AG08396 (cell line): ENCODE measurements at places on chromosomes 7 and 10.

GRCh38 chr7:93117327-93117726, 452 bp downstream of the SAMD9 start:
- no peak for DNase-seq

- no peak for DNase-seq
Measured at GRCh38 chr10:98418665-98419468, 3.9 kb upstream of the PYROXD2 start.

- DNase-seq: no peak
Measured at GRCh38 chr7:49817279-49817678, 43.8 kb downstream of the VWC2 start.

DNA sequence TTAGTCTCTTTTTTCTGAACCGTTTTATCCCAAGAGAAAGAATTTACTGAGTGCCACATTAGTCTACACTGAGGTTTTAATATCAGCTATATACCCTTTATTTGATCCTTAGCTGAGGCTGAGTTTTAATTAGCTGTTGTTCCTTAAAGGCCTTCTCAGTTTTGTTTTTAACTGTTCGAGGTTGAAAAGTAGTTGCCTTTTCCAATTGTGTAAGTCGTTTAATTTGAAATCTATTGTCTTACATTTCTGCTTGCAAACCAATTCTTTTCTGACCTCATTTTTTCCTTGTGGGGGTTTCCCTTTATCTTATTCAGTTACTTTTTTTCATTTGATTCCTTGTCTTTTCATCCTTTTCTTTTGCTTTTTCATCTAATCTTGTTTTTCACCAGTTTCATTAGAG, 30.8 kb downstream of the UMAD1 start:
- no peak for DNase-seq

GRCh38 chr7:156166692-156167416, 354.6 kb upstream of the SHH start:
- DNase-seq: no peak

- no peak for DNase-seq
Measured at GRCh38 chr10:87761892-87762291, 56.1 kb downstream of the ATAD1 start.

- DNase-seq: no peak
Measured at GRCh38 chr7:94912085-94912484, 4.7 kb downstream of the PPP1R9A start.

DNA sequence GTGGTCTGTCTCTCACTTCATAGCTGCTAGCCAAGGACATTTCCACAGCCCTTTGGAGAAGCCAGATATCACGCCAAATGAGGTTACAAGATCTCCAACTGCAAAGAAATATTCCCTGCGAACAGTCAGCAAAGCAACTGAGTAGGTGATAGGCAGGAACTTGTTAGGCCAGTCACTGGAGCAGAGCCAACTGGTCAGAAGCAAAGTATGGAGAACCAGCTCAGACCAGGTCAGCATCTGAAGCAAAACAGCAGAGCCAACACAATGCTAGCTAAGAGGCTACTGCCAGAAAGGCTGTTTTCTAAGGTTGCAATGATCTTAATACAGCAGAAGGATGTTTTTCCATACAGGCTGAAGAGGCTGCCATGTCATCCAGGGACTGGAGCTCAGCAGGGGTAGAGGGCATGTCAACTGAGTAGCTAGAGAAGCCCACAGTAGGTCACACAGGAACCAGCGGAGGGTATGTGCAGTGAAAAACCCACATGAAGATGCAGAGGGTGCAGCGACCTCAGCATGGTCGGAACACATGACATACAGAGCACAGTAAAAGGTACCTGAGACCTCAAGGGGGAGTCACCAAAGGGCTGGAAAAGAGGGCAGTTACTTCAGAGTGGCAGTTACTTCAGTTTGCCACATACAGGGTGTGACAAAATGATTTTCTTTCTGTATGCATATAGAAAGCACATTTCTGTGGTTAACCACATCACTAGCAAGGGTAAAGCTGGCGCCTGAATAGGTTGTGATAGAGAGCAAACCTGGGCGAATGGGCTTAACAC, 8.9 kb downstream of the SEC31B start:
- no peak for DNase-seq

DNA sequence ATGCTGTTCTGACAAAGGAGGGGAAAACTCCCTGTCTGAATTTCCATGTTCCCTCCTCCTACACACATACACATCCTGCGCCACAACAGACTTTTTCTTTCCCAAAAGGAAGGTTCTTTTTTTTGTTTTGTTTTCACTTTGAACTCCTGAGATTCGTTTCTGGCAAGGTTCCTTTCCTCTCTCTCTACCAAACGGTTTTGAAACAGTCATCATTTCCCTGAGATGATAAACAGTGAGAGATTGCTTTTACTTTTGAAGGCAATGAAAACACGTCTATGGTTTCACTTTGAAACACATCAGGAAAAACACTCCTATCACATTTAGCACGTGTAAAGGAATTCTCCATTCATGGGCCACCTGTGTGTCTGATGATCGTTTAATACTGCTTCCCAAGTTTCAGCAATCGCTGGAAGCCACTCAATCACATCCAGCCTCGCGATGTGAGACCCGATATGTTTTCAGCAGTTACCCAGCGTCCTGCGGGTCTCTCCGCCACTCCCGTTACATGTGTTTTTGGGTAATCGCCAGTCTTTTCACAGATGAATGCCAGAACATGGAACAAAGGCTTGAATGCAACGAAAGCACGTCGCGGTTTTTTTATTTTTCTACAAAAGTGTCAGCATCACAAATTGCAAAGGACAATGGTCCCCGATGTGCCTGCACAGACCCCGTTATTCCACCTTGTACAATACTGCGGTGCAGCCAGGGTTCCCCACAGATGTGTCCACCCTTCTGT, 62.8 kb upstream of the CUX1 start:
- DNase-seq: peak; percentile 59

- DNase-seq: peak; percentile 69
Measured at GRCh38 chr10:78952686-78953085, 116.1 kb upstream of the ZMIZ1 start.

DNA sequence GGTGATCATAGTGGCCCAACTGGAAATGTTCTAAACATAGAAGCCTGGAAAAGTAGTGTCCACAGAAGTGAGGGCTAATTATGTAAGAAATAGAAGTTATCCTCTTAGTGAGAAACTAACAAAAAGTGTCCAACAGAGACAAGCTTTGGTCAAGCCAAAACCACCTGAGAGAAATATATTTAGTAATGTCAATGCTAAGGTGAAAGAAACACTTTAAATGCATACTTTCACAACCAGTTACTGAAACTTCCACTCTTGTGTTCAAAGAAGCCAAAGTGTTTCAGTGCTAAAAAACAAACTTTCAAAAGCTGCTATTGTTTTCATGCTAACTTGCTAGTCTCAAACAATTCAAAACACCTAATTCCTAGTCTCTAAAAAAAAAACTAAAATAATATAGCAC, 18.1 kb downstream of the RAB11FIP2 start:
- no peak for DNase-seq

DNA sequence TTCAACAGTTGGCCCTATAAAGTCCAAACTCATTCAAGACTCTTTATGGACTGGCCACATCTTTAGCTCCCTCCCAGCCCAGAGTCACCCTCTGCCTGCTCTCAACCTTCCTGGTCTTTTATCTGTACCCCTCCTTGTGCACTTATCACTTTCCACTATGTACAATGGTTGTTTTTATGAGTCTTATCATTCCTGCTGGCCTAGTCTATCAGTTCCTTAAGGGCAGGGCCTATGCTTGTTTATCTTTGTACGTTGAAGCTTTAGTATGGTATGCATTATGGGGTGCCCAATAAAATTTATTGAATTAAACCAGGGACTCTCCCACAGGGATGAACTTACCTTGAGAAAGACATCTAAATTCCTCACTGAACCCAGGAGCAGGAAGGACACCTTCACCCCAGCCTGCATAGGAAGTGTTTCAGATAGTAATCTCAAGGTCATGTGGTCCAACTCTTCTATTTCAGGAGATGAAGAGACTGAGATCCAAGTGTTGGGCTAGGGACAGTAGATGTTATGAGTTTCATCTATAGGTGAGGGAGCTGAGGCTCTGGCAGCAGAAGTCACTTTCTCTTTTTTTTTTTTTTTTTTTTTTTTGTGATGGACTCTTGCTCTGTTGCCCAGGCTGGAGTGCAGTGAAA, 13.3 kb upstream of the PDCD4 start:
- no peak for DNase-seq

DNA sequence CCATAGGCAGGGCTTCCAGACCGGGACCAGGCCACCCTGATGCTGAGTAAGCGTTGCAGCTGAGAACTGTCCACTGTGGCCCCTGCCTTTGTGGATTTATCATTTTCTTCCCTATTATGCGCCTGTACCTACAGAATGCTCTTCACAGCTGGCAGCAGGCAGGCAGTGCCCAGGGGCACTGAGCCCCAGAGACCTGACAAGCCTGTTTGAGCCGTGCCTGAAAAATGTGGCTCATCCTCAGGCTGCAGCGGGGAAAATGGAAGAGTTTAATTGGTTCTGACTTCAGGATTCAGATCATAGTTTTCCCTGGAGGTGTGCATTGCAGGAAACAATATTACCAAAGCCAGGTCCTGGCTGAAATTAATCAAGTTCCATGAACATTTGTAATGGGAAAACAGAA, 200.2 kb downstream of the ZNF438 start:
- DNase-seq: no peak

GRCh38 chr7:13850185-13850752, 139.2 kb downstream of the ETV1 start:
- peak; percentile 76 for DNase-seq

GRCh38 chr7:88546808-88547207, 212.7 kb upstream of the ZNF804B start:
- DNase-seq: no peak

DNA sequence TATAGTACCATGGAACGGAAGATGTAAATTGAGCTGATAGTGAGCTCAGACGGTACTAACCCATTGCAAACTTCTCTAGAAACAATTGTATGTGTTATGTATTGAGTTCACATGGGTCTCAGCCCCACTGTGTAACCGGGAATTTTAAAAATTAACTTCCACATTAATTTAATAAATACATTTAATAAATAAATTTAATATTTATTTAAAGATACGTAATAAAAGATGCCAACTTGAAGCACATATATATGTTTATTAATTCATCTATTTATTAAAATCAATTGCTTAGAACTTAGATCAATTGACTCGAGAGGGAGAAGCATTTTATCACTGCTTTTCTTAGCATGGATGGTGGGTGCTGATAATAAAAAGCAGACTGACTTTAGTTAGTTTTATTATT, 170.1 kb upstream of the NPVF start:
- no peak for DNase-seq

DNA sequence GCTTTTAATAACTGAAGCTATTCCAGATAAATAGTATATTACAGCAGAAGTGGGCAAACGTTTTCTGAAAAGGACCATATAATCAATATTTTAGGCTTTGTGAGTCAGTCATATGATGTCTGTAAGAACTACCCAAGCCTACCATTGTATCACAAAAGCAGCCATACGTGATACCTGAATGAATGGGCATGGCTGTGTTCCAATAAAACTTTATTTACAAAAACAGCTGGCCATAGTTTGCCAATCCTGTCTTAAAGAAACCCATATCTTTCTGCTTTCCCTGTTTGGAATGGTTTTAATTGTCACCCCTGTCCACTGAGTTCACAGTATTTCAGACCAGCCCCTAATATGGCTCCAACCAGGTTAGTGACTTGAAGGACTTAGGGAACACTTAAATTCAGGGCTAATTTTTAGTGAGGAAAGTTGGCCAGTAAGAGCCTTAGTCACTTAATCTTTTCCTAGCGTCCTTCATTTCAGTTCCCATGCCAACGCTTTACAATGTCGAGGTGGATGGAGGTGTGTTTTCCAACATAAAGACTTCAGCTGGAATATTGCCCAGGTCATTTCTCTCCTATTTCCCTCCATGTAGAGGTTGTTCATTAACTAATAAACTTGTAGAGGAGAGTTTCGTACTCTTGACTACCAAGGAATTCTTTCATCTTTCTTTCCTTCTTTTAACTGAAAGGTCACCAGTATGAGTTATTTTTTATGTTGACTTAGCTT, 184.5 kb downstream of the TRIL start:
- no peak for DNase-seq

- no peak for DNase-seq
Measured at GRCh38 chr10:79387974-79388850, 40.9 kb downstream of the PPIF start.

- DNase-seq: no peak
Measured at GRCh38 chr7:5234852-5235831, 45.1 kb downstream of the WIPI2 start.

DNA sequence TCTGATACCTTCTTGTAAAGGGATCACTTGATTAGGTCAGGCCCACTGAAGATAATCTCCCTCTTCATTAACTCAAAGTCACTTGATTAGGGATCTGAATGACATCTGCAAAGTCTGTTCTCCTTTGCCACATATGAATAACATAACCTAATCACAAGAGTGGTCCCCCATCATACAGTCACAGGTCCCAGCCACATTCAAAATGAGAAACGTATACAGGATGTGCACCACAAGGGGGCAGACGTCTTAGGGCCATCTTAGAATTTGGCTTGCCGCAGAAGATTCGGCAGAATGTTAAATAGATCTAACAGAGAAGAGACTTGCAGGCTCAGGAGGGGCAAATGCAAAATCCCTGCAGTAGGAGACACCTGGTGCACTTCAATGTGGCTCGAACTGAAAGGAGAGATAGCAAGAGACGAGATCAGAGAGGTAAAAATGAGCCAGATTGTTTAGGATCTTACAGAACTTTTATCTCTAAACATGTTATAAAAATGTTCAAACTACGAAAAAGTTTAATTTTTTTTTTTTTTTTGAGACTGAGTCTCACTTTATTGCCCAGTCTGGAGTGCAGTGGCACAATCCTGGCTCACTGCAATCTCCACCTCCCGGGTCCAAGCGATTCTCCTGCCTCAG, 10.4 kb upstream of the SMC3 start:
- peak; percentile 48 for DNase-seq

- no peak for DNase-seq
Measured at GRCh38 chr7:6482307-6482706, 34.6 kb upstream of the DAGLB start.

GRCh38 chr7:18426564-18427226, 68.9 kb upstream of the HDAC9 start:
- no peak for DNase-seq
